Stimulated activated CD4-positive, alpha-beta T cell treated with anti-CD3 and anti-CD28 coated beads, Interleukin-1b, Interleukin-23, amount 100 ng/mL, for 24 hours (primary cell): ENCODE measurements at places on chromosomes 2 and 18.

DNA sequence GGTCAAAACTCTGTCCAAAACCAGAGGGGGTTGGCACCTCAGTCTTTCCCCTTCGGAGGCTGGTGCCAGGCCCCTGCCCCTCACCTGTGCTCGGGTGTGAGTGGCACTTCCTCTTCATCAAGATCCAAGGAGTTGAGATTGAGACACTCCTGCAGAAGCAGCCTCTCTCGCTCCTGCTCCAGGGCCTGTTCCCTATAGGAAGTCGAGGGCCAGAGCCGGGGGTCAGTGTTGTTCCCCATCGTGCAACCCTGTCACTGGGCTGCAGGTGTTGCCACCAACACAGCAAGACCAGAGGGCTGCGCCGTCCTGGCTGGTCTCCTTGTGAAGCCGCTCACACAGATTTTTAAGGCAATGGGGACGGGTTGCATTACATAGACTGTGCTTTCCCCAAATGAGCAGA lies 18.9 kb downstream of the FAM178B start:
- DNase-seq = no peak

DNA sequence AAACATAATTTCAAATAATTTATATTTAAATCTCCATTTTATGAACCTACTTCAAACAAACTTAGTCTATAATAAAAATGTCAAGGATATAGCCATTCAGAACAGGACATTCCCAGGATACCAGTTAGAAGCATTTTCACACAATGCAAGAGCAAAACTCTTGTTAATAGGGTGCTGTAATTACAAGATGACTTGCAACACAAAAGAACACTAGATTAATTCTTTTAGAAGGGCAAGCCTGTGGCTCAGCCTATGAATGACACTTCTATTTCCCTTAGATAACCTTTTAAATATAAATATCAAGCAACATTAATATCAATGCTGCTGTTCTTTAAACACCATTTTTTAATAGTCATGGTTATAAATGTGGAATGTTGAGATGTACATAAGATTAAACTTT lies 157.9 kb upstream of the SCN7A start:
- DNase-seq = no peak

DNA sequence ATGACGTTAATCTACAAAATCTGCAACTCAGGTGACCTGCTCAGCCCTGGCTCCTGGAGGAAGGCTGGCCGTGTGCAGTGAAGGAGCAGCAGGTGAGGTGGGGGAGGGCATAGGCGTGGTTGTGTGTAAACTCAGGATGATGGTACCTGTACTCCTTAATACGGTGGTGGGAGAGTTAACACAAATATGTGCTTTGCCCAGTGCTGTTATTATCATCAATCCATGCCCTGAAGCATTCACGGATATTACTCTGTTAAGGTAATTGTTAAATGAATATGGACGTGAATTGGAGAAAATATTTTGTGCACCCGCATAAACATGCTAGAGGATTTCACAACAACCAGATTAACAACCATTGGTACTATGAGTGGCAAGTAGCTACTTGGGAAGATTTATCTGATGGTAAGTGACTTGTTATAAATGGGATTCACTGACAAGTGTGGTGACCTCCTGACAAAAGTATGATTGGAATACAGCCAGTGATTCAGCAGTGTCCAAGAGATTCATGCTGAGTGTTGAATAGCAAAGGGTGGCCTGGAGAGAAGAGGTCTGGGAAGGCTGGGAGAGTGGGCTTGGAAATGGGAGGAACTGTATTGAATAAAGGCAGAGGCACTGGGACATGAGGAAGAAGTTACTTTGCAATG lies 194.1 kb downstream of the TPGS2 start:
- no peak for DNase-seq

- DNase-seq = no peak
These were observed 166.4 kb upstream of the FANCL start for GRCh38 chr2:58407487-58407886.

DNA sequence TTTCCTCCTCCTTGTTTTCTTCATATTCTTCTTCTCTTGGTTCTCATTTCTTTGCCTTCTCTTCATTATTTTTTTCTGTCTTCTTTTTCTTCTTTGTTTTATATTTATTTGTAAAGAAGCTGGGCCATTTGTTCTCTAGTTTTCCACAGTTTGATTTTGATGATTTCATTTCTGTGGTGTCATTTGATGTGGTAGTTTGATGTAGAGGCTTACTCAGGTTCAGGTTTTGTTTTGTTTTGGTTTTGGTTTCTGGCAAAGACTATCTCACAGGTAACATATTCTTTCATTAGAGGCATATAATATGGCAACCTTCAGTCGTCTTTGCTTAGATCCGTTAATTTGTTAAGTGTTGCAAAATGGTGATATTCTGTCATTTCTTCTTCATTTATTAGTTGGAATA lies 75.3 kb downstream of the BABAM2 start:
- DNase-seq = no peak

DNA sequence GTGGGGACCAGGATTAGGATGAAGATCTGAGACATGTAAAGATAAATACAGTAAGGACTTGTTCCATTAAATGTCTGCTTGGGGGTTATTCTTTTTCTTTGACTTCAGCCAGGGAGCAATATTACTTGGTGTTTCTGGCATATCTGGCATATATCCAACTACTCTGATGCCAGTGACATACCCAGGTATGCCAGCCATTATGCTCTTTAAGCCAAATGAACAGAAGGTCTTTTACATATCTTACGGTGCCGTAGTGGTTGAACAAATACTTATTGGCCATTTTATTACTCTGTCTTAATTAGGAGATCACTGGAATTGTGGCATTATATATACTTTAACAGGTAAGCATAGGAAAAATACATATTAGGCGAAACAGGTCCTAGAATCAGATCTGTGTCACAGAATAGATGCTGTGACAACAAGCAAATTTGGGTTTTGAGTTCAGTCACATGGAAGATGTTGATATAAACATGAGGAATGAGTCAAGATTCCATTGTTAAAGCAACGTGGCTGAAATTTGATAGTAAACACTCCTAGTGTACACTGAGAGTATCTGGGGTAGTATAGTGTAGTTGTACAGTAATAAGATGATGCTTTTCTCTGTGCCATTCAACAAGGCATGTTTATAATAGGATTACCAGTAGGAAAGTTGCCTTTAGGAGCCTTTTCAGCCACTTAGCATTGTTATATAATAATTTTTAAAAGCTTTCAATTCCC lies 62.6 kb downstream of the KCTD18 start:
- no peak for DNase-seq

DNA sequence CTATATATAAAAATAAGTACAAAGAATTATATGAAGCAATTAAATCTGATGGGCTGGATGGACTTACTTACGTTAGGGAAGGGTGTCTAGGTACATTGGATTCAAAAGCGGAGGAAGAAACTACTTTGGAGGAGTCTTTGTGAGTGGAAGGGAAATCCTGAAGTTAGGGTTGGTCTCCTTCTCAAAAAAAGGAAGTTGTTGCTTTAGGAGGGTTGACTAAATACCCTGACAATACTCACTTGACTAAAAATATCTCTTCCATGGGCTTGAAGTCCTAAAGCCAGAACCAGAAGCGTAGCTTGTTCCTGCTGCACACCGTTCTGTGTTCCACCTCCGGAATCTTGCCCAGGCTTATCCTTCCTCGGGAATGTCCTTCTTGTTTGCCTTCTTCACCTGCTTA lies 143.3 kb upstream of the ZEB2 start:
- DNase-seq = no peak

- no peak for DNase-seq
These were observed 1357.9 kb upstream of the CELF4 start for GRCh38 chr18:38923540-38923939.

DNA sequence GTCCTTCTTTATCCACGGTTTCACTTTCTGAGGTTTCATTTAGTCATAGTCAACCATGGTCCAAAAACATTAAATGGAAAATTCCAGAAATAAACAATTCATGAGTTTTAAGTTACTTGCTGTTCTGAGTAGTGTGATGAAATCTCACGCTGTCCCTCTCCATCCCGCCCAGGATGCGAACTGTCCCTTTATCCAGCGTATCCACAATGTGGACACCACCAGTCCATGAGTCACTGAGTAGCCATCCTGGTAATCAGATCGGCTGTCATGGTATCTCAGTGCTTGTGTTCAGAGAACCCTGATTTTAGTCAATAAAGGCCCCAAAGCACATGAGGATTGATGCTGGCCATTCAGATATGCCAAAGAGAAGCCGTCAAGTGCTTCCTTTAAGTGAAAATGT lies 3.7 kb downstream of the SP140L start:
- DNase-seq = no peak

- DNase-seq = no peak
These were observed 210.6 kb upstream of the AGAP1 start for GRCh38 chr2:235283246-235283645.

- DNase-seq = no peak
These were observed 21.4 kb upstream of the PLEKHM3 start for GRCh38 chr2:208046686-208047085.

DNA sequence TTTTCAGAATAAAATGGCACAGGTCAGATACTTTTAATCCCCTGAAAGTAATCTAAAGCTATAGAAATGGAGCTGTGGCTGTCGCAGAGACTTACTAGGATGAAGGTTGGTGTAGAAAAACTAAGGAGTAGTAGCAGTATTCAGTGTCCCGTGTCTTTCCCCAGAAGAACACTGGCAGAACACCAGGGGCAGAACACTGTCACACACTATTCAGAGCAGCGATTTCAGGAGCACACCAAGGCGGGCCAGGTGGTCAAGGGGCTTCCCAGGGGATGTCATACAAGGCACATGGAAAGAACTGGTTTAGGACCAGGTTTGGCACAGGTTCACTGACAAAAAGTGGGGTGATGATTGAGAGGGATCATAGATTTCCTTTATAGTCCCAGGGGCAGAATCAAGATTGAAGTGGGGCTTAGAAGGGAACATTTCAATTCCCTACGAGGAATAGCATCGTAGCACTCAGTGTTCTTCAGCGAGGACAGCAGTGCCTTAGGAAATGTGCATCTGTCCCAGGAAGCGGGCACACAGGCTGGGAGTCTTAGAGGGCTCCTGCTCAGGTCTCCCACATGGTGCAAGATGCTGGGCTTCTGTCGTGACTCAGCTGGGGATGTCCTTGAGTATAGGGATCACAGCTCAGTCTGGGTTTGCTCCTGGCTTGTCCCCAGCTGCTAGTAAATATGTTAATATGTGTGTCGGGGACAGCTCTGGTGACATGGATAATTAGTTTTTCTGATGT lies 22.6 kb downstream of the BCL2L11 start:
- no peak for DNase-seq

GRCh38 chr2:240995041-240996021 lies 3.1 kb upstream of the SNED1 start:
- DNase-seq = no peak

DNA sequence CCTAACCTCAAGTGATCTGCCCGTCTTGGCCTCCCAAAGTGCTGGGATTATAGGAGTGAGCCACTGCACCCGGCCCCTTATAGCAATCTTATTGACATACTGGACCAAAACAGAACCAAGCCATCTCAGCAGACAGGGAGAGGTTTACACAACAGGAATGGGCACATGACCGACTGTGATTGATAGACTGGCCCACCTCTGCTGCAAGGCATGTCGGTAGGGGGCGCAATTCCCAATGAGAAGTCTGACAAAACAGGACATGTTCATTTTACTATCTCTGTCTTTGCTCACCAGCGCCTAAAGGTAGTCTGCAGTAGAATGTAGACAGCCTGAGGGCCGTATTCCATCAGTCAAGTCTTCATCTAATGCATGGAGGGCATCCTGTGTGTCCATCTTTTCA lies 2.0 kb downstream of the LYPD6B start:
- DNase-seq = peak; percentile 34

DNA sequence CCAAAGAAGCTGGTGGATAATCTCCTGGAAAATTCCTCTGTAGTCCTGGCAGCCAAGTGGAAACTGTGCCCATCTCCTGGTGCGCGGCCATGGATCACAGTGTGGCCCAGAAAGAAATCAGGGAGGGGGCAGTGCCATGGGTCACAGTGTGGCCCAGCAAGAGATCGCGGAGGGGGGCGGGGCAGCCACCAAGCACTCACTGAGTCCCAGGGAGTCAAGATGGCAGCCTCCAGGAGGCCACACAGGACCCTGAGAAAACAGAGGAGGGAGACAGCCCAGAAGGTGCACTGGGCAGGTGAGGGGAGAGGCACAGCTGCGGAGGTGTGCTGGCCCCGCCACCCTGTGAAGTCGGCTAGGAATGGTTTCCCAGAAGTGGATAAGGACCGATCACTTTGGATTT lies 8.1 kb upstream of the ATP6V1B1 start:
- no peak for DNase-seq

DNA sequence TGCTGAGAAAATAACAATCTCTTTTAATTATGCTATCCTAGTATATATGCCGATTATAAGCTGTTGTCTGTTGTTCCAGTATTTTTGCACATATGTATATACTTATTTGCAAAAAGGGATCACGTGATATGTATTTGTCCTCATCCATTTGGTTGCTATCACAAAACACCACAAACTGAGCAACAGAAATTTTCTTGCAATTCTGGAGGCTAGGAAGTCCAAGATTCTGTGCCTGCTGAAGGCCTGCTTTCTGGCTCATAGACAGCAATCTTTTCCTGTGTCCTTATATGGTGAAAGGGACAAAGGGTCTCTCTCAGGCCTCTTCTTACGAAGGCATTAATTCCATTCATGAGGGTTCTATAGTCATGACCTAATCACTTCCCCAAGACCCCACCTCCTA lies 186.5 kb downstream of the LPIN1 start:
- no peak for DNase-seq

- no peak for DNase-seq
These were observed 55.4 kb downstream of the KLF7 start for GRCh38 chr2:207110310-207110709.

- no peak for DNase-seq
These were observed 18.3 kb downstream of the MAIP1 start for GRCh38 chr2:199973703-199974102.

GRCh38 chr2:43013821-43014345 lies 212.5 kb downstream of the ZFP36L2 start:
- DNase-seq = no peak

DNA sequence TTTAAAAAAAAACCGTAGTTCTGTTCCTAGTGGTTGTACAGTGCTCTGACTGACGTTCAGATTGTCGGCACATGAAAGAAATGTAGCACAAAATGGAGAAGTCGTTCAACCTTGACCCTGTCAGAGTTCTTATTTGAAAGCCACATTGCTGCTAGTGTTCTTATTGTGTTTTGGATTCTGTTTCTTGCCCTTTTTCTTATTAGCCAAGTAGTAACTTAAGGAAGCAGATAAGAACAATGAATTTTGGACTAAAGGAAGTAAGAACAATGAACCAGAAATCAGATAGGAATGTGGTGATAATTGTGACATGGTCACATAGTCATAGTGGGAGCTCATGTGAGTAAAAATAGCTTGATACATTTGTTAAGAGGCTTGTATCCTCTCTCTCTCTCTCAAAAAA lies 45.9 kb downstream of the RPIA start:
- no peak for DNase-seq

GRCh38 chr2:239756790-239757760 lies 268.1 kb downstream of the NDUFA10 start:
- DNase-seq = no peak

- DNase-seq = no peak
These were observed 125.9 kb downstream of the BCL2L11 start for GRCh38 chr2:111246620-111247061.

GRCh38 chr2:21317131-21317530 lies 193.4 kb downstream of the TDRD15 start:
- DNase-seq = peak; percentile 5
